Right atrium auricular region (tissue), 2 donors: ENCODE measurements at places on chromosomes 4 and X.

DNA sequence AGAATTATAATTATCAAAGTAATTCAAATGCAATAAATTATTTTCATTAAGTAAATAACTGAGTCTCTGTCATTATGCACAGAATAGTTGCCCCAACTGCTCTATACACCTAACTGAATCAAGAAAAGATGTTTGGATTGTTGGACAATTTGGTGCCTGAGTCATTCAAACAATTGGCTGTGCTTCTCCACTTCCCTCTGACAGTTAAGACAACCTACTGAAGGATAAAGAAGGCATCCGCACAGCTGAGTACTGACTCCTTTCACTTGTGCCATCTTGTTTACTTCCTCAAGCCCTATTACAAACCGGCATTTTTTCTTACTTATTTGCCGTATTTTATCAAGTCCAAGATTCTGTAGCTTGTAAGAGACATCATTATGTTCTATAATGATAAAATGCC, 110.6 kb upstream of the C1QTNF7 start:
- no peak for DNase-seq

- no peak for DNase-seq
These were observed 37.1 kb downstream of the BRCC3 start for GRCh38 chrX:155108427-155108826.

DNA sequence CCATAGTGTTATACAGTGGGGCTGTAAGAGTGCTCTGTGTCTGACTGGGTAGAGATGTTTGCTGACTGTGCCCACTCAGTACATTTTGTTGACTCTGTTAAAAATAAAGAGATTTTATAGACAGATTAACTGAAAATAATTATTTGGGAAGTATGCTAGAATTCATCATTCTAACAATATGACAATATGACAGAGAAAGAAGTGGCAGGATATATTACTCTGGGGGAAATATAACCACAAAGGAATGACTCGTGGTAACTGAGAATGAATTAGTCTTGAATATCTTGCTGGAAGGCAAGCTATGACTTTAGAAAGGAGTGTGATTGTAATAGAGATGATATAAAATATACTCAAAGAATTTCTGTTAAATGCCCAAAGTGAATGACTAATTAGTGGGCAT, 46.8 kb downstream of the TMEM165 start:
- no peak for DNase-seq

- no peak for DNase-seq
These were observed 40.4 kb upstream of the HMX1 start for GRCh38 chr4:8912089-8912455.
